ENCODE measurements at places on chromosomes 16 and 17.

DNA sequence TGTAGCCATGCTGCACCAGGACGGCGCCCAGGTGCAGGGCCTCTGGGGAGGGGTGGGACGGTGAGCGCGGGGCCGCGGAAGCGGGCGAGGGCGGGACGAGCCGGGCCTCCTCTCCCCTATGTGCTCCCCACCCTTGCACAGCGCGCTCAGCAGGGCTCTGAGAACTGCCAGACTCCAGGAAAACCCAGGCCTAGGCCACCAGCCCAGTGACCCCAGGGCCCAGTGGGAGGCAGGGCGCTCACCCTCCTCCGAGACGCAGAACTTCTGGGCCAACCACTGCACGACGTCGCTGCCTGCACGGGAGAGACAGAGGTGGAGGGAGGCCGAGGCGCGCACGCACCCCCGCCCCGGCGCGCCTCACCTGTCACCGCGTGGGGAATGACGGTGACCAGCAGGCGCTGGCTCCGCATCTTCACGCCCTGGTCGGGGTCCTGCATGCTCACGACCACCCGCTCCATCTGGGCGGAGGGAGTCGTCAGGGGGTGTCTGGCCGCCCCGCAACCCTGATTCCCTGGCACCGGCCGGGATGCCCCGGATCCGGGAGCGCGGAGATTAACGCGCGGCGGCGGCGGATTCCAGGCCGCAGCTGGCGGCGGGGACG is 603 bp downstream of the RGS11 start:
- DNase-seq = no peak

DNA sequence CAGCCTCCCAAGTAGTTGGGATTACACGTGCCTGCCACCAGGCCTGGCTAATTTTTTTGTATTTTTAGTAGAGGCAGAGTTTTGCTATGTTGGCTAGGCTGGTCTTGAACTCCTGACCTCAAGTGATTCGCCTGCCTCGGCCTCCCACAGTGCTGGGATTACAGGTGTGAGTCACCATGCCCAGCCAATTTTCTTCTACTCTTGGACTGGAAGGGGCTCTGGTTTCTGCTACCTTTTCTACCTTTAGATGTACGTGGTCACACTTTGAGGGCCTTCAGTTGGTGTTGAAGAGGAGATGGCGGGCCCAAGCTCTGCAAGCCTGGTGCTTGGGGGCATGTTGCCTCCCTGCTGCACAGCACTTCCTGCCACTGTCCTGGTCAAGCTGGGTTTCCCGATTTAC is 173.6 kb downstream of the PRKCA start:
- no peak for DNase-seq

DNA sequence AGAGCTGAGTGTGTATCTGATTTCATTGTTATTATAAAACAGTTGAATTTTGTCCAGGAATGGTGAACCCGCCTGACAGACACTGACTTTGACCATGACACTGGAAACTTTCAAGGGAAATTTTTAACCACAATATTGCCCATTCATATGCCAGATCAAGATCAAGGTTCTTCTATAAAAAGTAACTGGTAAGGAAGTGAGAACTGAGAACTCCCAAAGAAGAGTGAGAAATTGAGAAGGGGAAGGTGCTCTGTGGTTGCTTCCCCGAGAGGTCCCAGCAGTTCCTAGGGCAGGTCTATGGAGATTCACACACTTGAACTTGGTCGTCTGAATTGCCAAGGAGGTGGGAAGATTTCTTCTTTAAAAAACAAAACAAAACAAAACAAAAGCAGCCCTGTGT is 27.3 kb downstream of the SLC6A4 start:
- no peak for DNase-seq

DNA sequence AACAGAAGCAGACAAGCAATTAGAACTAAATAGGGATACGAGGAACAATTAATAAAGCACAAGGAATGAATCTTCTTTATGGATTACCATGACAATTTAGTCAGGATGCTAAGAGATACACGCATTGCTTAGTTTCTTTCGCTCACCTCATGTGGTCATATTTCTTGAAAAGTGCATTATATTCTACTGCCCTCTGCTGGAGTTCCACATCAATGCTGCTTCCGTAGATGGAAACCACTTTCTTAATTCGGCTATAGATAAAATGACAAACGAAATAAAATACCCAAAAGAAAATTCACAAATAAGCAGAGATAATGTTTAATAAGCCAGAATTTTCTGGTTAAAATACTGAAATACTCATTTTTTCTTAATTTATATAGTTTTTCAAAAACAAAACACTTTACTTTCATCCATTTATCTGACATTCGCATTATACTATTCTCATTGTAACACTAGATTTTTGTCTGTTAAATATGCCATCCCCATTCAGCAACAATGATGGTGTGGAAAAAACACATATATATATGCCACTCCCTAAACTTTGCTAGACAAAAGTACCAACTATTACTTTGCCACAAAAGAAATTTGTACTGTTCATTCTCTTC is 22.0 kb upstream of the PHLPP2 start:
- DNase-seq = no peak

GRCh38 chr17:2023692-2024571 is 1.2 kb downstream of the RTN4RL1 start:
- no peak for DNase-seq

DNA sequence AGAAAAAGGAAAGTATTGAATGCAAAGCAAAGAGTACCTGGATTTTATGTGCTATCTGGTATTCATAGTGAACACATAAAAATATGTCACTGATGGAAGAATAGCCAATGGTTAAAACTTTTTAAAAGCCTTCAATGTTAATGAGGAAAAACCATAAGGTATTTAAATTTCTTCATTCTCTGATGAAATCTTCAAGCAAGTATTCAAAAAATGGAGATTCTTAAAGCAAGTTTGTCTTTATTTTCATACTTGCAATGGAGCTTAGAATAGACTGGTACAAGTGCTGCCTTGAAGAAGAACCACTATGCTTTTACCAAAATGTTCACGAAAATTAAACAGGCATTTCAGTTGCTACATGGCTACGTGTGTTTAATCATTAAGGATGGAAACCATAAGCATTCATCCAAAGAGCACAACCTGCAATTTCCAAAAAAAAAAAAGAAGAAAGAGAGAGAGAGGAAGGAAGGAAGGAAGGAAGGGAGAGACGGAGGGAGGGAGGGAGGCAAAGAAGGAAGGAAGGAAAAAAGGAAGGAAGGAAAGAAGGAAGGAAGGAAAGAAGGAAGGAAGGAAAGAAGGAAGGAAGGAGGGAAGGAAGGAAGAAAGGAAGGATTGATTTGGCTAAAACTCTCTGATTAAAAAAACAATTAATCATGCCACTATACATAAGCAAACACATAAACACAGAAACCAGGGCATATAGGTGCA is 17.6 kb downstream of the HS3ST3A1 start:
- no peak for DNase-seq

GRCh38 chr17:2049333-2050299 is 5.3 kb upstream of the HIC1 start:
- no peak for DNase-seq

- no peak for DNase-seq
Measured at GRCh38 chr17:17744116-17744515, 62.9 kb downstream of the RAI1 start.
